ENCODE measurements at places on chromosomes 11 and 22.

GRCh38 chr11:131668500-131669400 is 298.3 kb downstream of the NTM start:
- DNase-seq: no peak

- no peak for DNase-seq
Measured at GRCh38 chr11:77199137-77199745, 71.2 kb downstream of the MYO7A start.

GRCh38 chr11:126630893-126631798 is 275.7 kb downstream of the ST3GAL4 start:
- DNase-seq: no peak

GRCh38 chr22:47605441-47605840 is 843.0 kb downstream of the TBC1D22A start:
- no peak for DNase-seq

- peak; percentile 4 for DNase-seq
Measured at GRCh38 chr11:47408598-47409439, 429 bp downstream of the SLC39A13 start.

DNA sequence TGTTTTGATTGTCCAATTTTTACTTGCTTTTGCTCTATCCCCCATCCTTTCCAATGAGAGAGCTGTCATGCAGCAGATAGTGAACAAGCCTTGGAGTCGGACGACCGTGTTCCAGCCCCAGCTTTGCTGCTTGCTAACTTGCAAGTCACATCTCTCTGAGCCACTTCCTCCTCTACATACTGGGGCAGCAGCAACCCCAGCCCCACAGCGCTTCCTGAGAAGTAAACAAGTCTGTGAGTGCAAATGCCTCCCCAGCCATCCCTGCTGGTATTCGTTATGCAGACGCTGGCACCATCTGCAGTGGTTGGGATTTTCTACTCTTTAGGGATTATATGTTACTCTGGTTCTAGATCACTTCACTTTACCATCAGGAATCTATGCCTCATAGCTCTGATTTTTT is 35.0 kb downstream of the TPBGL start:
- no peak for DNase-seq

DNA sequence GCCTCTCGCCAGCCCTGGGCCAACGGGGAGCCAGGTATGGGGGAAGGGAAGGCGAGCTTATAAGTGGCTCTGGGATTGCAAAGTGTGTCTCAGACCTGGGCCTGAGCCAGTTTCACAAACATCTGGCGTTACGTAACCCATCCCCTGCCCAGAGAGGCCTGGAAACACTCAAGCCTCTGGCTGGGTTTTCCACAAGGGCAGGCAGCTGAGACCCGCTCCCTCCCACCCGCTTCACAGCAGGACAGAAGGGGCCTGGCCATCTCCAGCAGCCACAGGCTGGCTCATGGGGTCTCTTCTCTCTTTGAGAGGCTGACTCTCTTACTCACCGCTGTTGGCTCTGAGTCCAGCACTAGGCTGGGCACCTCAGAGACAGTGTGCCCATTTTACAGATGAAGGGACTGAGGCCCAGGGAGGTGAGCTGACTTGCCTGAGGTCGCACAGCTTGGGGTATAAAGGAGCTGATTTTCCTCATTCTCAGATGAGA is 44.5 kb downstream of the TRIOBP start:
- DNase-seq: no peak

GRCh38 chr11:125084761-125085231 is 21.7 kb downstream of the SLC37A2 start:
- DNase-seq: no peak

DNA sequence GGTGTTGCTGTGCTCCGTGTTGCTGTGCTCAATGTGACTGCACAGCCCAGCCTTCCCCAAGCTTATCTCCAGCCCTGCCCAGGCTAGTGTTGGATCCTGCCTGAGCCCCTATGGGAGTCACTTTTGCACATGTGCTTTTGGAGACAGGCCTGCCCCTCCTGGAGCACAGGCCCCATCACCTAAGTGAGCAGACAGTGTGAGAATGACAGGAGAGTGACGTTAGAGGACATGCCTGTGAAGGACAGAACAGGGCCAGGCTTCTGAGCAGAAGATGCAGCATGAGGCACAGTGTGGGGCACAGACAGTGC is 36.6 kb upstream of the SUSD2 start:
- no peak for DNase-seq

DNA sequence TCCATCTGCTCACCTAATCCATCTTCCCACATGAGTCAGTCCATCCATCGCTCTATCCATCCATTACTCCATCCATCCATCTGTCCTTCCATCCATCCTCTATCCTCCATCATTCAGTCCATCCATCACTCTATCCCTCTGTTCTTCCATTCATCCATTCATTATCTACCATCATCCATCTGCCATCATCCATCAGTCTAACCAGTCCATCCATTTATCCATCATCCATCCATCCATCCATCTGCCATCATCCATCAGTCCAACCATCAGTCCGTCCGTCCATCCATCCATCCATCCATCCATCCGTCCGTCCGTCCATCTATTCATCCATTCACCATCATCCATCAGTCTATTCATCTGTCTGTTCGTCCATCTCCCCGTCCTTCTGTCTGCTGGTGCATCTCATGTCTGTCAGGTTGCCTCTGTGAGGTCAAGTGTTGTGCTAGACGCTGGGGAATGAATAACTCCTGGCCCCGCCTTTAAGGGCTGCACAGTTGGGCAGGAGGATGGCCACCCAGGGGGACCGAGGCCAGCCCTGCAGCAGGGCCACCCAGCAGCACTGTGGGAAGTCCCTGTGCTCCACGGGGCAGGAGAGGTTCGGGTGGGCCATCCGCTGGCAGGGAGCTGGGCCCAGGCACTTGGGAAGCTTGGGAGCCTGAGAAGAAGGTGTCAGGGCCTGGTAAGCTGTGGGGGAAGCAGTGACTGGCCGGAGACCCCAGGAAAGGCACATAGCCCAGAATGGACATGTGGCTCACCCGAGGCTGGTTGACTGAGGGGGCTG is 137.1 kb downstream of the CTTN start:
- DNase-seq: no peak

GRCh38 chr11:93614173-93614722 is 47.2 kb upstream of the CEP295 start:
- DNase-seq: no peak
